Psoas muscle (tissue), 8 donors: ENCODE measurements at places on chromosomes 1 and 21. TPM values are rescaled to one million over a fixed set of nuclear protein-coding genes. Genes with fewer than 3 reads are reported as not detected.

- H3K27me3 ChIP-seq: no peaks in the 10 kb centered on the region
- peaks cover 19% of the 10 kb centered on the region for H3K4me1 ChIP-seq
- DNase-seq: no peak
- peaks cover 100% of the 10 kb centered on the region for H3K36me3 ChIP-seq
- no peak overlapping the region for H3K4me3 ChIP-seq
Observed at GRCh38 chr1:204429746-204430145, 18.1 kb upstream of the PPP1R15B start.

DNA sequence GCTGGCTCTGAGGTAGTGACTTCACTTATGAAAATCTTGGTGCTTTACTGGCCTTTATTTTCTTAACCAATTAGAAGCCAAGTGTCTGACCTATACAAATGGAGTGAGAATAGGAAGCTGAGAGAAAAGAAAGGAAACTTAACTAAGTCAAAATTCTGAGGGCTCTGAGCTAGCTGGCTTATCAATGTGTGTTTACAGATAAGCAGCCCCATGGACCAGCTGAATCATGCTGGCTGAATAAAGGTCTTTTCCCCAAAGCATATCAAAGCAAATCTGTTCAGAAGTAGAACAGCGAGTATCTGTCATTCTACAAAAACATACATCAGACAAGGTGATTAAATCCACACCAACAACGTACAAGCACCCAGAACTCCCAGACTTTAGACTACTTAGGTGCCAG is 117.2 kb downstream of the BRINP2 start:
- no peak overlapping the region for H3K4me3 ChIP-seq
- H3K27ac ChIP-seq: no peak overlapping the region
- no peaks in the 10 kb centered on the region for H3K4me1 ChIP-seq

- peaks cover 13% of the 10 kb centered on the region for H3K4me1 ChIP-seq
- peaks cover 13% of the 10 kb centered on the region for H3K36me3 ChIP-seq
- DNase-seq: no peak
- no peaks in the 10 kb centered on the region for H3K27me3 ChIP-seq
- no peak overlapping the region for H3K4me3 ChIP-seq
Observed at GRCh38 chr1:202129453-202130296, 7.0 kb downstream of the GPR37L1 start.

- H3K27me3 ChIP-seq: no peaks in the 10 kb centered on the region
- peak overlapping the region; percentile 61 for H3K27ac ChIP-seq
- DNase-seq: no peak
Observed at GRCh38 chr1:16246961-16247360, 10.0 kb upstream of the CPLANE2 start.

GRCh38 chr1:200776949-200777348 is 38.3 kb downstream of the CAMSAP2 start:
- no peaks in the 10 kb centered on the region for H3K27me3 ChIP-seq
- no peaks in the 10 kb centered on the region for H3K36me3 ChIP-seq
- H3K4me3 ChIP-seq: no peak overlapping the region
- DNase-seq: no peak
- H3K27ac ChIP-seq: no peak overlapping the region

DNA sequence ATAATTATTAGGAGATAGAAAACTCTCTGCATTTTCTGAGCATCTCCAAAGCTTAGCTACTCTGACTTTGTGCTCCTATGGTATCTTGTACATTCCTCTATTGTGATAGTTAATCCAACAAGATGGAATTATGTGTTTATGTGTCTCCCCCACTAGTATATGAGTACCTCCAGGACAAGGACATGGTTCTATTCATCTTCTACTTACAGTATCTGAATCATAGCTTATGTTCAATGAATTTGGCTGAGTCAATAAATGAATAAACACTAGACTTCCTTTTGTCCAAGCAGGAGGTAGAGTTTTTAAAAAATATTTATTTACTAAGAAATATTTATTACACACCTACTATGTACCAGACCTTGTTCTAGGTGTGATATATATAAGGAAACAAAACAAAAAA is 18.4 kb upstream of the CTH start:
- H3K4me1 ChIP-seq: no peaks in the 10 kb centered on the region
- H3K36me3 ChIP-seq: no peaks in the 10 kb centered on the region
- DNase-seq: no peak
- no peaks in the 10 kb centered on the region for H3K27me3 ChIP-seq
- no peak overlapping the region for H3K4me3 ChIP-seq
- H3K27ac ChIP-seq: no peak overlapping the region

GRCh38 chr1:192603218-192603787 is 27.7 kb downstream of the RGS1 start:
- no peaks in the 10 kb centered on the region for H3K36me3 ChIP-seq
- no peak overlapping the region for H3K4me3 ChIP-seq
- DNase-seq: no peak
- H3K27ac ChIP-seq: no peak overlapping the region
- H3K27me3 ChIP-seq: no peaks in the 10 kb centered on the region

DNA sequence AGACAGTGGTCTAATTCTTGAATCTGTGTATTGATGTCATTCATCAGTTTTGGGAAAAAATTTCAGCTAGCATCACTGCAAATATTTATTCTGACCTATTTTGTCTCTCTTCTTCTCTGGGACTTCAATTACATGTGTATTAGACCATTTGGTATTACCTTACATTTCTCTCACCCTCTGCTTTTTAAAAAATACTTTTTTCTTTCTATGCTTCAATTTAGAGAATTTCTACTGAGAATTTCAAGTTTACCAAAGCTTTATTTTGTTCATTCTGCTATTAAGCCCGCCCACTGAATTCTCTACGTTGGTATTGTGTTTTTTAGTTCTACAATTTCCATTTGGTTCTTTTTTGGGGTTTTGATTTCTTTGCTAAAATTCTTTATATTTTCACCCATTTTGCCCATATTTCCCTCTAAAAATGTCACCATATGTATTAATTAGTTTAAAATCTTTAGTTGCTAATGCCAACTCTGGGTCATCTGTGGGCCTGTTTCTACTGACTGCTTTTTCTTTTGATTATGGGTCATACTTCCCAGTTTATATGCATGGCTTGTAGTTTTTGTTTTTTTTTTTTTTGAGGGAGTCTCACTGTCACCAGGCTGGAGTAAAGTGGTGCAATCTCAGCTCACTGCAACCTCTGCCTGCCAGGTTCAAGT is 212.0 kb downstream of the DYRK1A start:
- no peak for DNase-seq
- H3K27me3 ChIP-seq: no peaks in the 10 kb centered on the region
- H3K4me1 ChIP-seq: no peaks in the 10 kb centered on the region
- no peaks in the 10 kb centered on the region for H3K36me3 ChIP-seq
- H3K27ac ChIP-seq: no peak overlapping the region
- H3K4me3 ChIP-seq: no peak overlapping the region

- no peak overlapping the region for H3K4me3 ChIP-seq
- H3K27me3 ChIP-seq: no peaks in the 10 kb centered on the region
- no peaks in the 10 kb centered on the region for H3K36me3 ChIP-seq
- no peak overlapping the region for H3K27ac ChIP-seq
- no peak for DNase-seq
- no peaks in the 10 kb centered on the region for H3K4me1 ChIP-seq
Observed at GRCh38 chr1:107748531-107748930, 216.4 kb downstream of the VAV3 start.

The FMO4 gene
- 0.15 TPM for polyA plus RNA-seq

The SLC30A7 gene
- polyA plus RNA-seq: 1.0 TPM

The KLHDC9 gene
- 1.8 TPM for polyA plus RNA-seq

The CIART gene
- polyA plus RNA-seq: 11.6 TPM
